ENCODE measurements at places on chromosomes 16 and 17.

GRCh38 chr16:57892041-57892440 lies 78.9 kb downstream of the CNGB1 start:
- DNase-seq = no peak

GRCh38 chr16:10852286-10852685 lies 24.7 kb upstream of the CIITA start:
- no peak for DNase-seq

- no peak for DNase-seq
Observed at GRCh38 chr17:44095388-44095646, 24.8 kb downstream of the G6PC3 start.

GRCh38 chr16:86252596-86252995 lies 257.7 kb upstream of the FOXF1 start:
- DNase-seq = no peak

DNA sequence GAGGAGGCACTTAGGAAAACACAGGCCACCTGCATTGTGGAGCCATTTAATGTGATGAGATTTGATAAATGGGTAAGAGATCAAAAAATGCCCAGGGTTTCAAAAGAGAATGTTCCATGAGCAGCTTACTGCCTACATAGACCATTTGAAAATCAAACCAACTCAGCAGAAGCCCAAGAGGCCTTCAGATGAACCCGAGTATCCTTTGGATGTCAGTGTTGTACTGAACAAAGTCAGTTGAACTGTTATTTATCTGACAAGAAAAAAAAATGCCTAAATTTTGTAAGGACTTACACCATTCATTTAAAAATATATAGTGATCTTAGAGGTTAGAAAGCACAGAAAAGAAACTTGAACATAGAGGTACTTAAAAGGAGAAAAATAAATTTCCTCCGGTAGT lies 381.7 kb downstream of the ZFHX3 start:
- DNase-seq = peak; percentile 17

DNA sequence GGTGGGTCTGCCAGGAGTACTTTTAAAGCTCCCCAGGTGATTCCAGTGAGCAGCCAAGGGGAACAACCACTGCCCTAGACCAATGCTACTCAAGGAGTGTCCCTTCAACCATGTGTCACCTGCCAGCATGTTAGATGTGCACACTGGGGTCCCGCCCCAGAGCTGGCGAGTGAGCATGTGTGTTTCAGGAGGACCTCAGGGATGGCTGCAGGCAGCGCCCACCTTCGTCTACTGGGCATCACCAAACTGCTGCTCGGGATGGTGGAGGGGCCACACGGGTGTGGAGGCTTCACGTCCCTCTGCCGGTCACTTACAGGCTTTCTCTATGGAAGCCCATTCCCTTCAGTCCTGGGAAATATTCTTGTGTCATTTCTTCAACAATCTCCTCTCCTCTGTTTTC lies 29.0 kb upstream of the DOC2B start:
- DNase-seq = no peak

GRCh38 chr16:15435216-15435864 lies 952 bp downstream of the BMERB1 start:
- DNase-seq = no peak

GRCh38 chr16:13298666-13299065 lies 397.3 kb downstream of the SHISA9 start:
- no peak for DNase-seq

DNA sequence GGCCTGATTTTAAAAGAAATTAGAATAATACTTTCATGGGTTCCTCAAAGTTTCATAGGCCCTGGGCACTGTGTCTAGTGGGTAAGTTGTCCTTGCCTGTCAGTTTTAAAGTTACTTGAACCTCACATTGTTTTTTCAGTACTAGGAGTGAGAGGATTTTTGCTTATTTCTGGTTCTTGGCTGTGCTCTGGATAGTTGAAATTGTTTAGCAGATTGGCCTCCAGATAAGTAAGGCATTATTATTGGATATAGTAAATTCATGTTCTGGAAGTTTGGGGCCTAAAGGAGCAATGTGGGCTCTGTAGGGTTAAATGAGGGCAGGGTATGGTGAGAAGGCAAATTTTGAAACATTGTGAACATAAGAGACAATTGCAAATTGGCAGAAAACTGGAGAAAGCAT lies 78.5 kb downstream of the WNT3 start:
- no peak for DNase-seq

GRCh38 chr17:70905796-70906195 lies 736.5 kb downstream of the KCNJ2 start:
- DNase-seq = no peak

GRCh38 chr16:74449470-74449869 lies 28.2 kb upstream of the CLEC18B start:
- DNase-seq = no peak

- DNase-seq = no peak
Observed at GRCh38 chr17:57423541-57423940, 167.2 kb downstream of the MSI2 start.

GRCh38 chr17:19014628-19015215 lies 10.2 kb upstream of the FAM83G start:
- no peak for DNase-seq

- DNase-seq = no peak
Observed at GRCh38 chr17:61495161-61495857, 43.1 kb downstream of the TBX4 start.

GRCh38 chr17:78892936-78893379 lies 10.0 kb downstream of the CEP295NL start:
- no peak for DNase-seq

DNA sequence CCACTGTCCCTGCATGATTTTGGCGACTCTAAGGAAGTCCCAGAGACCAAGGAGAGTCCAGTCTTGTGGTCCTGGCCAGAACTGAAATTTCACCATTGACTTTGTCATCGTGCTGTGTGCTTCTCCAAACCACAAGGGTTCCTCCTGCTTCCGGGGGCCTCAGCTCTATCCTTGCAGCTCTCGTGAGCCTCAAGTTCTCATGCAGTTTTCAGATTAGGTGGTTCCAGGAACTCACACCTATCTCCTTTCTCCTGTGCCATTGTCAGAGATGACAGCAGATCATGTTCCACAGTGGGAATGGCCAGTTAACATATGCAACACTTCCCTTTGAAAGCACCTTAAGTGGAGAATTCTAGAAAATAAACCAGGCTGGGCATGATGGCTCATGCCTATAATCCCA lies 97.9 kb upstream of the CRHR1 start:
- DNase-seq = no peak

DNA sequence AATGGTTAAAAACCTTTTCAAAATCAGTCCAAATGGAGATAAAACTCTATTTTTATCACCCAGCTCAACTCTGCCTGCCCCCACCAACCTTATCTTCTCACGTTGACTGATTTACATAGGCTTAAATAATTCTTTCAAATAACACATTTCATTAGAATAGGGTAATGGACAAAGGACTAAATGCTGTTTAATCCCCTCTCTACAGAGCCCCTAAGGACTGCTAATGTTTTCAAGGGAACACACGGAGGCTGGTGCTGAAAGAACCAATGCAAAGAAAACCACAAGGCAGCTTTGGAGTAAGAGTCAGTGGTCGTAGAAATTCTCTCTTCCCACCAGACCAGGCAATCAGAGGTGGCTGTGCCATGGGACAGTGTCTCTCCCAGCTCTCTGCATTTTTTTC lies 445.7 kb upstream of the MAF start:
- no peak for DNase-seq

DNA sequence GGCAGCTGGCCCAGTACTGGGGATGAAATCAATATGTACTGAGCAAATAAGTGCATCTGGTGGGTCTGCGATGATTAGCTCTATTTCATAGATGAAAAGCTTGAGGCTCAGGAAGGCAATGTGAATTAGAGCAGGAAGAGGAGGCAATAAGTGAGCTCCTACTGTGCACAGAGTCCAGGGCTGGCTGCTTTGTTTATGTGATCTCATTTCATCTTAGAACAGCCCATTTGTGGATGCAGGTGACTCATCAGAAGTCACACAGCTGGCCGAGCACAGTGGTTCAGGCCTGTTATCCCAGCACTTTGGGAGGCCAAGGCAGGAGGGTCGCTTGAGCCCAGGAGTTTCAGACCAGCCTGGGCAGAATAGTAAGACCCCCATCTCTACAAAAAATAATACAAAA lies 7.1 kb downstream of the TMEM114 start:
- no peak for DNase-seq

- DNase-seq = no peak
Observed at GRCh38 chr16:77788181-77789084, at the start of gene VAT1L. Gene VAT1L, plus strand, starts transcription at chr16:77788564. Its CDS starts 119 bp downstream, at chr16:77788683.

DNA sequence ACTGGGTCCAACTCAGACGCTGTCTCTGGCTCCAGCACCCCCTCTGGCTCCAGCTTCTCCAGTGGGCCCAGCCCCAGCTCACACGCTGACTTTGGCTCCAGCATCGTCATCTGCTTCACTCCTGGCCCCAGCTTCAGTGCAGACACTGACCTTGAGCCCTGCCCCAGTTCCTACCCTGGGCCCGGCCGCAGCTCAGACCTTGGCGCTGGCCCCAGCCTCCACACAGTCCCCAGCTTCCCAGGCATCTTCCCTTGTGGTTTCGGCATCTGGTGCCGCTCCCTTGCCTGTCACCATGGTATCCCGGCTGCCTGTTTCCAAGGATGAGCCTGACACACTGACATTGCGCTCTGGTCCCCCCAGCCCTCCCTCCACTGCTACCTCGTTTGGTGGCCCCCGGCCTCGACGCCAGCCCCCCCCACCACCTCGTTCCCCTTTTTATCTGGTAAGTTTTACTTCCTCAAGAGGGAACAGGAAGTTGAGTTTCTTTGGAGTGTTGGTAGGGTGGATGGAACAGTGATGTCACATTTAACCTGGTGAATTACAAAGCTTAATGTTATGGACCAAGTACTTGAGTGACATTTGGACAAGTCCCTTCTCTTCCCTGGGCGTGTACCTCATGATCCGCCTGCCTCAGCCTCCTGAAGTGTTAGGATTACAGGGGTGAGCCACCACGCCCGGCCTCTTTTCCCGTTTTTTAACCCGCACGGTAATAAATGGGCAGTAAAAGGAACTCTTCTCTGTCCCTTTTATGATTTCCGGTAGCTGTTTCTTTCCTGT lies 23.4 kb upstream of the PHKG2 start:
- peak; percentile 44 for DNase-seq

DNA sequence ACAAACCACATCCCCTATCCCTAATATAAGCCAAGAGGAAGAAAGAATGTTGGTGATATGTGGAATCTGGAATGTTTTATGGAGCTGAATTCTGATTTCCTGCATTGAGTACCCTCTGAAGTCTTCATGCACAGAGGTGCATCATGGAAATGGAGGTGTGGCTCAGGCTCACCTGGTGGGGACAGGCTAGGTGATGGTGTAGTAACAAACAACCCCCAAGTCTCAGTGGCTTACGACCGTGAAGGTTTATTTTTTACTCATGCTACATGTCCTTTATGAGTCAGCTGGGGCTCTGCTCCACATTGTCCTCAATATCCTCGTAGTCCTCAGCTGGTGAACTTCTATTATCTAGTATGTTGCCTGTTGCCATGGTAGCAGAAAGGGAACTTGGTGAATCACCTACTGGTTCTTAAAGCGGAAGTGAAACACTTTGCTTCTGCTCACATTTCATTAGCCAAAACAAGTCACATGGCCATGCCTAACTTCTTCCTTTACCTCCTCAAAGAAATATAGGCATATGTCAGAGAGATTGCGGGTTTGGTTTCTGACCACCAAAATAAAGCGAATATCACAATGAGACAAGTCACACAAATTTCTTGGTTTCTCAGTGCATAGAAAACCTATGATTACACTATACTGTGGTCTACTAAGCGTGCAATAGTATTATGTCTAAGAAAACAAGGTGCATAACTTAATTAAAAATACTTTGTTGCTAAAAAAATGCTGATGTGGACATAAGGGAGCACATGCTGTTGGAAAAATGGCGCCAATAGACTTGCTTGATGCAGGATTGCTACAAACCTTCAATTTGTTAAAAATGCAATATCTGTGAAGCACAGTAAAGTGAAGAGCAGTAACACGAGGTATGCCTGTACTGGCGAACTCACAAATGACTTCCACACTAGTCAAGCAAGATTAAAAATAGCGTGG lies at the start of gene PMFBP1:
Gene PMFBP1 (minus strand): TSS at position 51 of the 930 bp plus-strand sequence. CDS start 947 bp downstream, outside the sequence.
- peak; percentile 41 for DNase-seq

DNA sequence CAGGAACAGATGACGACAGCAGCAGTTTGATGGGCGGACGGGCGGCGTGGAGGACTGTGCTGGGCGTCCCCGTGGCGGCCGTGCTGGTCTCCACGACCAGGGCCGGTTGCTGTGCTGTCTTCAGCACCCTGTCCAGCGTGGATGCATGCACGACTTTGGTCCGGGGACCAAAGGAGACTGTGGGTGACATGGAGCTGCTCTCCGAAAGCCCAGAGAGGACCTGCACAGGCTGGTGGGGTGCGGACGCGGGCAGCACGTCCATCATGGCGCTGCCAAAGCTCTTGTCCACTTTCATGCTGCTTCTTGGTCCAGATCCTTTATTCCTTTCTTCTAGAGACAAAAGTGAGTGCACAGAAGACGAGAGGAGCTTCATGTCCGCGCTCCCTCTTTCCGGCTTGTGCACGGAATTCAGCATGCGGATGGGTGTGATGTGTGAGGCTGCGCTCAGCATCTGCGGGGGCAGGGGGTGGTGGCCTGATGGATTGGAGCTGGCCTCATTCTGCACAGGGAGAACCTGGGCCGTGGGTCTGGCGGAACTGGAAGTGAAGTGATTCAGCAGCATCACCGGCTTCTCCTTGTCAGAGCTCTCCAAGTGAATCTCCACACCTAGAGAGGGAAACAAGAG lies 20.3 kb downstream of the MAP1LC3B start:
- DNase-seq = no peak

- no peak for DNase-seq
Observed at GRCh38 chr16:10561425-10561824, 19.0 kb downstream of the EMP2 start.

DNA sequence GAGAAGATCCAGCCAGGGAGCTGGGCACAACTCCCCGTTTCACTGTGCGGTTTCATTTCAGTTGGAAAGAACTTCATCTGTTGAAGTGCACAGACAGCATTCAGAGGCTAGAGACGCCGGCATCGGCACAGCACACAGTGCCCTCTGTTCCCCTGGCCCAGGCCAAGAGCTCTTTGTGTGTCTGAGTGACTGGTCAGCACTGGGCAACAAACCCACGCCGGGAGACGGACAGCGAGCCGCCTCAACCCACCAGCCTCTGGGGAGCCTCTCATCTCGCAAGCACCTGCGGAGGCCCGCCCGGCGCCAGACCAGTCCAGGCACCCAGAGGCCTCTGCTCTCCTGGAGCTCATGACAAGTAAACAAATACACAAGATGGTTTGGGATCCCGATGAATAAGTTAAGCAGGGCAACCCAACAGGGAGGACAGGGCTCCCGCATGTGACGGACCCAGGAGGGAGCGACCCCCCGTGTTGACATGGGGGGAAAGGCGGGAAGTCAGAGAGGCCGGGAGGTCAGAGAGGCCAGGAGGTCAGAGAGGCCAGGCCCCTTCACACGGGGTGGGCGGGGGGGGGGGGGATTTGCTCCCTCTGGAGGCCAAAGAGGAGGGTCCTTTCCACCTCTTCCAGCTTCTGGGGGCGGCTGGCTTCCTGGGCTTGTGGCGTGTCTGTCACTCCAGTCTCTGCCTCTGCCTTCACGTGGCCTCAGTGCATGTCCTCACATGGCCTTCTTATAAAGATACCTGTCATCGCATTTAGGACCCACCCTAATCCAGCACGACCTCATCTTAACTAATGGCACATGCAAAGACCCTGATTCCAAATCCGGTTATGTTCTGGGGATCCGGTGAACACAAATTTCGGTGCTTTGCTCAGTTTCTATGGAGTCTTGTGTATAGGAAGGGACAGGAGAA lies 25.8 kb upstream of the KLHDC4 start:
- DNase-seq = no peak

- no peak for DNase-seq
Observed at GRCh38 chr16:11006656-11007055, 62.3 kb downstream of the CLEC16A start.

All from CD4-positive, alpha-beta T cell treated with Interferon alpha-2 for 1 hour (primary cell).